H1 (cell line): ENCODE measurements at places on chromosomes 12 and 14. TPM values are rescaled to one million over a fixed set of nuclear protein-coding genes. Genes with fewer than 3 reads are reported as not detected.
A peak's percentile ranks its signal among the peaks of the same experiment; 100 is the strongest.

DNA sequence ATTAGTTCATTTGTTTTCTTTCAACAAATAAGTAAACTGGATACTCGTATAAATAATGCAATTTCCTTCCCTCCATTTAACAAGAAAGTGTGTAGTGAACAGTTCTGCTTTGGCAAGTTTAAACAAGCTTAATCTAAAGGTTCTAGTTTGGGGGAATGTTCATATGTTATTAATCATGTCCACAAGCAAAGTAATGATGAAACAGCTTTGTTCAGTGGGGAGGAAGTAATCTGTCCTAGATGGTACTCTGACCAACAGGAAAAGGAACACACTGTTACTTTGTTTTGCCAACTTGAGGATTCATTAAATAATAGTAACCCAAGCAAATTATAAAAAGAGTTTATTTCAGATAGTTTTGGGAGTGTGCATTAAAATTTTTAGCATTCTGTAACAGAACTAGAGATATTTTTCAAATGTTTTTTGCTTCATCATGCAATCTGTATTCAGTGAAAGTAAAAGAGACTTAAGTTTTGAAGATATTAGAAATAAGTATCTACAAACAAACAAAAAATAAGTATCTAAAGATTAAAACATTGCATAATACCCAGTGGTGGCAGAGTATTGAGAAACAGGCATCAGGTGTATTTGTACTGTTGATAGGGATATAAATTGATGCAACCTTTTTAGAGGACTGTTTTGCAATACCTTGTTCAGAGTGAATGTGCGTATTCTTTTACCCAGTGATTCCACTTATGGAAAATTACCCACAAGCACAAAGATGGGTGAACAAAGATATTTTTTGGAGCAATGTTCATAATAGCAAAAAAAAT, 61.1 kb downstream of the RAB35 start:
- DNase-seq = no peak

- no peak for DNase-seq
Observed at GRCh38 chr14:58151133-58152013, 640 bp downstream of the ARMH4 start.

DNA sequence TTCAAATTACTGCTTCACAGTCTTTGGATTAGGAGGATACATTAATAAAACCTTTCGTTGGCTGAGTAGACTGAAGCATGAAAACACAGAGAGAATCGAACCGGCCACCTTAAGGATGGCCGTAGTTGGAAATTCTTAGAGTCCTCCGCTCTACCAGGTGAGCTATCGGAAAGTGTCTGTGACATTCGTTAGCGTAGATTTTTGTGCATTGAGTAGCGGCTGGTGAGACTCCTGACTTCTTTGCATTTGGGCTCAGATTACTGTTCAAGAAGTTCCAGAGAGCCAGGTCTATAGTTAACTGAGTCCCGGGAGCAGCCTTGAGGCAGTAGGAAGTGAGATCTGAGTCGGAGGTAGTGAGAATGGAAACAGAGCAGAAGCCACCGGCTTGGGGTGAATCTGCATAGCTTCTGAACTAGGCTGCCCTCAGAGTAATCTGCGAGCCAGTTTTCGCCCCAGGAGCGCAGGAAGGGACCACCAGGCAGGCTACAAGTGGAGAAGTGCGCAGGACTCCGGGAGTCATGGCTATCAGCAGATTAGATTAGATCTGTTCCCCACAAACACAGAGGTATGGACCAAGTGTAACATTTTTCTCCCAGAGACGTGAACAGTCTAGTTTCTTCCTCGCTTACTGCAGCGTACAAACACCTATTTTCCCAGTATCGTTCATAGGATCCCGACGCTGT, 11.0 kb downstream of the OR6S1 start:
- no peak for DNase-seq

DNA sequence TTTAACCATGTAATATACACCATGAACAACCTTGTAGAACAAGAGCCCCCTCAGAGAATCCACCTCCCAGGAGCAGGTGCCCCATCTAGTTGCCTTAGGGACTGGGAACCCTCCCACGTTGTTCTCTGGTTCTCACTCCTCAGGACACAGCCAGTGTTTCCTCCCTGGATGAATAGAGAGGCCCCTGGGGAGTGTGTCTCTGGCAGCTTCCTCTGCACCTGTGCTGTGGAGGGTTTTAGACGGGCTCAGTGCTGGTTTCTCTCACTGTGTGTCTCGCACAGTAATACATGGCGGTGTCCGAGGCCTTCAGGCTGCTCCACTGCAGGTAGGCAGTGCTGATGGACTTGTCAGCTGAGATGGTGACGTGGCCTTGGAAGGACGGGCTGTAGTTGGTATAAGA, 581.3 kb downstream of the TMEM121 start:
- no peak for DNase-seq

- DNase-seq = no peak
Observed at GRCh38 chr12:52200781-52201450, 9.1 kb upstream of the KRT80 start.

DNA sequence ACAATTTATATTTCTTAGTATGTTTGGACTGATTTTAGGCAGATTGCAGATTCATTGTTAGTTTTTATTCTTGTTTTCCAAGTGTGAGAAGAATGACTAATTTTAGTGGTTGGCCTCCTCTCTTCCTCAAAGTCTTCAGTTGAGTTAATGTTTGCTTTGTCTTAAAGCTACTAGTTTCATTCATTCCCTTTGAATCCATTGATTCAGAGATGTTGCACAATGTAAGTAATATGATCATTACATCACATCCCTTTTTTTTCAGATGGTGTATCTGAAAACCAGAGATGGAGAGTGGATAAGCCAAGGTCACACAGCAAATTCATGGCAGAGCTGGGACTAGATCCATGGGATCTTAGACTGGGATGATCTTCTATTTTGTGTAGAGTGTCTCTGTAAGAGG, 577.5 kb downstream of the BCL11B start:
- DNase-seq = no peak

DNA sequence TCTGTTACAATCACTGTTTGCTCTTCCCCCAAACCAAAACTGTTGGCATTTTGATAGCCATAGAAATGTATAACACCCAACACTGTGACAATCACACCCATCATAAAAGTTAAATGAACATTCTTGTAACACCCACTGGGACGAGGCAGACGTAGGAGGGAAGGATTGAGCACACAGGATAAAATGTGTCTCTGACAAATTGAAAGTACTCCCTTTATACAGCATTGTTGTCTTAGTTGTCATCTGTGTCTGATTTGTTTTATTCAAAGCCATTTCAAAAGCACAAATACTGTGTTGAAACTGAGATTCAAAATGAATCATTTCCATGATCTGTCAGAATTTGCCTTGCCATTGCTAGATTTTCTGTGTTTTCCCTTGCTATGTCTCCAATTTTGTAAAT, 436.3 kb downstream of the TMTC2 start:
- DNase-seq = no peak

DNA sequence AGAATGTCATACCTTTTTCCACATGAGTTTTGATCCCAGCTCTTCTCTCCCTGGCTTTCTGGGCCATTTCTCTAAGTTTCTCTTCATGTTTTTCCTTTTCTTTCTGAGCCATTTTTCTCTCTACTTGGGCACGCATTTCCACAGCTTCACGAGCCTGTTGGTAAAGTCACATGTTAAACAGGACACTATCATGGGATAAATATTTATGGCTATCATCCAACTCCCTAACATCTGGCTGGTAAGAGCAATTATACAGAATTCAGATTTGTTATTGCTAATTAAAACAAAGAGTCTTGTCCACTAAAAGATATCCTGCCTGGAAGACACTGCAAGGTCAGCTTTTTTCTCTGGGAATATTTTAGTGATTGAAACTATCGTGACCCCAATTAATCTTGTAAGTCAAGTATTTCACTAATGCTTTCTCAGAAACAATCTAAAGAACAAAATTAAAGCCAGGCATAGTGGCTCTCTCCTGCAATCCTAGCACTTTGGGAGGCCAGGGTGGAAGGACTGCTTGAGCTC, 23.1 kb downstream of the SLIRP start:
- DNase-seq = no peak

GRCh38 chr12:95322326-95322725, 104.7 kb downstream of the VEZT start:
- no peak for DNase-seq

DNA sequence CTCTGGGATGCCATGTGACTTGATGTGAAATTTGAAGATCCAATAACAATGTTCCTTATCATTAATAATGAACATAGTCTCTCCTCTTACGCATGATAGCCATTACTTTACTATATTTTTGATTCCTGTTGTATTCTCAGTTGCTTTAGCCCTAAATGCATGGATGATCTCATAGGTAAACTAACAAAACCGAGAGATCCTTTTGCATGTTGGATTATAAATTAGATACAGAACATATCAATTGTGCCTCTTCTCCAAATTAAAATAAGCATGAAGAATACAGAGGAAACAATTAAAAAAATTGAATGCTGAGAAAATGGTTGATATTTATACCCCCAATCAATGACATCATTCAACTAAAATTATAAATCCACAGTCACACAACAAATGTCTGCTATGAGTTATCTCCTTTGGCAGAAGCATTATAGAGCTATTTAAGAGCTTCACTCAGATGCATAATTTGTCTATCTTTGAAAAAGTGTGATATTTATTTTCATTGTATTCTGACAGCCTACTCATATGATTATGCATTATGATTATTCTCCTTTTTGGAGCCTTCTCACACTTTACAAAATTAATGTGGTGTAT, 386.4 kb upstream of the STXBP6 start:
- no peak for DNase-seq

GRCh38 chr12:80268924-80269749, 169.8 kb downstream of the OTOGL start:
- no peak for DNase-seq

- no peak for DNase-seq
Observed at GRCh38 chr14:22646570-22647254, 2.6 kb upstream of the OR6J1 start.

DNA sequence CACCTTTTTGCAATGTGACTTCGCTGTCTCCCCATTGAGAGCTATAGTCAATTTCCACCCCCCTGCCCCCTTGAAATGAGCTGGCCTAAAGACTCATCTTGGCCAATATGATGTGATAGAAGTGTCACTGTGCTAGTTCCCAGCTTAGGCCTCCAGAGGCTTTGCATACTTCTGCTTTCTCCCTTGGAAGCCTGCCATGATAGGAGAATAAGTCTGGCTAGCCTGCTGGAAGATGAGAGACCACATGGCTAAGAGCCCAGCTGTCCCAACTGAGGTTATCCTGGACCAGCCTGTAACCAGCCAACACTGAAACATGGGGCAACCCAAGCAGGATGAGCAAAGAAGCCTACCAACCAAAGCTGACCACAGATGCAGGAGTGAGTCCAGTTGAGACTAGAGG, 196.9 kb downstream of the GRIN2B start:
- DNase-seq = no peak

DNA sequence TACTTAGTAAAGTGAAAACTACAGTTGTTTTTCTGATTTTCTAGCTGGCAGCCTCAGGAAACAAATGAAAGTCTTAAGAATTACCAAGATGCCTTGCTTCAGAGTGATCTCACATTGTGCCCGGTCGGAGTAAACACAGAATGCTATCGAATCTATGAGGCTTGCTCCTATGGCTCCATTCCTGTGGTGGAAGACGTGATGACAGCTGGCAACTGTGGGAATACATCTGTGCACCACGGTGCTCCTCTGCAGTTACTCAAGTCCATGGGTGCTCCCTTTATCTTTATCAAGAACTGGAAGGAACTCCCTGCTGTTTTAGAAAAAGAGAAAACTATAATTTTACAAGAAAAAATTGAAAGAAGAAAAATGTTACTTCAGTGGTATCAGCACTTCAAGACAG, 28.9 kb downstream of the RXYLT1 start:
- DNase-seq = no peak

- DNase-seq = no peak
Observed at GRCh38 chr12:107091989-107092641, 1.2 kb downstream of the CRY1 start.

- DNase-seq = peak; percentile 41
Observed at GRCh38 chr12:12032260-12032791, 38.4 kb upstream of the BCL2L14 start.

GRCh38 chr12:37543131-37543965, 773.2 kb upstream of the ALG10B start:
- no peak for DNase-seq

DNA sequence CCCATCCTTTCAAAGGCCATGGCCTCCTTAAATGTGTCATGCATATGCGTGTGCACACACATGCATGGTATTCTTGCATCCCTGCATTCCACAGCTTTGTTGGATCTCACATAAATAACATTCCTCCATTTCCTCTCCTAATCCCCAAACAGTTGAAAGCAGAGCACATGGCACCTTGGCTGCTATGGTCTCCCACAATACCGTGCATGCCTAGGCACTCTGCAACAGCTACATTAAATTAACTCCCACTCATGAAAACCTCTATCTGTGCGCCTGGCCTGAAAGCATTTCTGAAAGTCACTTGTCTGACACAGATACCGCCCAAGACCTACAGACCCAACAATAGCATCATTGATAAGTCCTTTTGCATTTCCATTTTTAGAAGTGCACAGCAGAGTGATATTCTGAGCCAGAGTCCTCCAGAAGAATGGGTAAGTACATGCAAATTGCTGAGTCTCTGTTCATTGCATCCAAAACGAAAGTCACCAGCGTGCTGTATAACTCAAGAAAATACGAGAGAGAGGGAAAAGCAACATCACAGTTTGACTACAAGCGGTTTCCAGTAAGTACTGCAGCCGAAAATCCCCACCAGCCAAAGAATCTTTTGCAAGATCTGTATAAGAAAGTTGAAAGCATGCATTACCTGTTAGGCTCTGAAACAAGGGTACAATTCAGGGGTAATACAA, 436 bp downstream of the ASB2 start:
- DNase-seq = no peak

DNA sequence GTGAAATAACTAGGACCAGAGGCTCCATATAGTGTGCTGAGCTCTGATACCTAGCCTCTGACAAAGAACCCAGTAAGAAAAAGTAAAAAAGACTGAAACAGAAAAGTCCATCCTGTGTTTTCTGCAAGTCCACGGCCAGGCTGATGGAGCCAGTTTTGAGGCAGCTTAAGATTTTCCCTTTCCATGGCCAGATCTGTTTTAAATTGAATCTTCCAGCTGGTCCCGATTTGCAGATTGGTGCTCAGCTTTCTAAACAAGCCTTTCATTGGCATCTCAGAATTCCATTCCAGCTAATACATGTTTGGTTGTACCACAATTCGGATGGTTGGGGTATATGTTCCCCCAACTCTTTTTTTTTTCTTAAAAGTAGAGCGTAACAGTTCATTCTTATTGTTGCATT, 152.0 kb downstream of the DACT1 start:
- DNase-seq = no peak

GRCh38 chr12:1130164-1130563, 139.1 kb downstream of the ERC1 start:
- no peak for DNase-seq

GRCh38 chr12:93081810-93082165, 152.7 kb upstream of the EEA1 start:
- no peak for DNase-seq

The KRT75 gene
- not detected in 2 replicates for total RNA-seq

The IL26 gene
- not detected in 2 replicates for total RNA-seq

The HSPB8 gene
- total RNA-seq = 11.7 TPM in 2 replicates

The VAMP1 gene
- 9.3 and 10.8 TPM in 2 replicates for total RNA-seq

The RAB15 gene
- total RNA-seq = 58.1 and 59.2 TPM in 2 replicates

The OR4K1 gene
- total RNA-seq = not detected in 2 replicates

The TAS2R43 gene
- not detected in 2 replicates for total RNA-seq

The MYH6 gene
- not detected in 2 replicates for total RNA-seq

The APOLD1 gene
- total RNA-seq = 0.34 and 0.71 TPM in 2 replicates

The SYT1 gene
- 34.6 and 35.3 TPM in 2 replicates for total RNA-seq
